ENCODE measurements at places on chromosomes 7 and 10. TPM values are rescaled to one million over a fixed set of nuclear protein-coding genes. Genes with fewer than 3 reads are reported as not detected.

GRCh38 chr7:45978731-45979211 lies 57.7 kb upstream of the IGFBP3 start:
- no peaks in the 10 kb centered on the region for H3K27me3 ChIP-seq
- DNase-seq = no peak
- peak overlapping the region; percentile 97 for H3K27ac ChIP-seq

DNA sequence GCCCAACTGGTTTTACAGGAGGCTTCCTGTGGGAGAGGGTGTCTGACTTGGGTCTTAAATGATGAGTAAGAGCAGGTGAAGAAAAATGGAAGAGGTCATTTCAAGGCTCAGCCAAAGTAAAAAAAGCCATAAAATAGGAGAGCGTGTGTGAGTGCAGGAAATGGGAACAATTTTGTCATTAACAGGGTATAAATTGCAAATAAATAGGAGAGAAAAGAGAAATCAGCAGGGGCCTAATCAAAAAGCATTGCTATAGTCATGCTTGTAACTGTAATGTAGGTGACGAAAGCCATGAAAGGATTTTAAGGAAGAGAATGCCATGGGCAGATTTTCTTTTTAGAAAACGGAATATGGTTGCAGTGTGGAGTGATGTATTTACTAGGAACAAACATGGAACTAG lies 15.7 kb upstream of the SEMA3A start:
- no peak for DNase-seq
- H3K36me3 ChIP-seq = no peaks in the 10 kb centered on the region
- H3K27ac ChIP-seq = no peak overlapping the region
- H3K4me3 ChIP-seq = no peak overlapping the region
- H3K4me1 ChIP-seq = peaks cover 4% of the 10 kb centered on the region
- H3K27me3 ChIP-seq = no peaks in the 10 kb centered on the region

- no peak overlapping the region for H3K4me3 ChIP-seq
- no peak for DNase-seq
- H3K27ac ChIP-seq = no peak overlapping the region
- H3K4me1 ChIP-seq = no peaks in the 10 kb centered on the region
- no peaks in the 10 kb centered on the region for H3K27me3 ChIP-seq
These were observed 249.6 kb downstream of the ELFN1 start for GRCh38 chr7:1919539-1920265.

The GIMAP5 gene
- not detected for total RNA-seq

GRCh38 chr7:155884225-155885166 lies 72.2 kb upstream of the SHH start:
- no peak overlapping the region for H3K27ac ChIP-seq
- H3K4me1 ChIP-seq = peaks cover 5% of the 10 kb centered on the region
- H3K27me3 ChIP-seq = peaks cover 4% of the 10 kb centered on the region
- DNase-seq = peak; percentile 55
- H3K4me3 ChIP-seq = no peak overlapping the region
- H3K36me3 ChIP-seq = no peaks in the 10 kb centered on the region

DNA sequence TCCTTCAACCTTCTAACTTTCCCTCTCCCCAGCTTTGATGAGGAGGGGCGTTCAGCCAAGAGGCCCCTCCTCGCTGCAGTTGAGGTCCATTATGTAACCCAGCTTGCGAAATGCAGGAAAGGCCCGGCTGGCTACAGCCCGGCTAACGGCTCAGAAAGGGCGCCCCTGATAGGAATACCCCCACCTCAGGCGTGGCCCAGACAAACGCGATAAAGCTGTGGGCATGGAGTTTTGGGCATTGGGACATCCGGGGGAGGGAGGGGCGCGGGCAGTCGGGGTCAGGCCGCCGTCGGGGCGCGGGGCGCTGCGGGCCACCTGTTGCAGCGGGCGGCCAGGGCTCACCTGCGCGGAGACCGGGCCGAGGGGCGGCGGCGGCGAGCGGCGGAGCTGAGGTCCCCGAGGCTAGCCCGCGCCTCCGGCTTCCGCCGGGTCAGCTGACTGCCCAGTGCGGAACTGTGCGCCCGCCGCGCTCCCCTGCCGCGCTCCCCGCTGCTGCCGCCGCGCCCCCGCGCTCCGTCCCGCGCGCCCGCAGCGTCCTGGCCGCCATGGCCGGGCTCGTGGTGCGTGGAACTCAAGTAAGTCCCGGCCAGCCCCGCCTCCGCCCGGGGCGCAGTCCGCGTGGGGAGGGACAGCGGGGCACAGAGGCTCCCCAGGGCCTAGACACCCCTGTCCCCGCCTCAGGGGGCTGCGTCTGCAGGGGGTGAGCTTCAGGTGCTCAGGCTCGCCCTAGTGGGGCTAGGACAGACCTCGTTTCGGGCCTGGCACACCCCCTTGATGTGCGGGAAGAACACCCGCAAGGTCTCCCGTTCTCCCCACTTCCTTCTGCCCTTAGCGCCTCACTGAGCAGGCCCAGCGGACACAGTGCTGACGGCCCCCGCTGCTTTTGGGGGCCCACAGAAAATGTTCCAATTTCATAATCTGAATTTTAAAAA lies at the start of gene LRMDA:
Gene LRMDA, plus strand, starts transcription at position 445 of the 932 bp plus-strand sequence.
- H3K36me3 ChIP-seq = no peaks in the 10 kb centered on the region
- H3K4me1 ChIP-seq = peaks cover 32% of the 10 kb centered on the region
- peak within 1 kb of the TSS; percentile 86 for H3K4me3 ChIP-seq
- no peak for DNase-seq
- peak within 1 kb of the TSS; percentile 65 for H3K27ac ChIP-seq
- peaks cover 57% of the 10 kb centered on the region for H3K27me3 ChIP-seq

- no peaks in the 10 kb centered on the region for H3K27me3 ChIP-seq
- no peak overlapping the region for H3K27ac ChIP-seq
- no peak overlapping the region for H3K4me3 ChIP-seq
- no peak for DNase-seq
- no peaks in the 10 kb centered on the region for H3K4me1 ChIP-seq
- peaks cover 14% of the 10 kb centered on the region for H3K36me3 ChIP-seq
These were observed 66.5 kb downstream of the ANLN start for GRCh38 chr7:36456138-36456537.

GRCh38 chr7:90244909-90245851 lies at the start of gene CFAP69:
Gene CFAP69 (plus strand): TSS chr7:90245174. CDS start chr7:90245425, 251 bp downstream.
- DNase-seq = peak; percentile 91
- no peaks in the 10 kb centered on the region for H3K36me3 ChIP-seq
- peak within 1 kb of the TSS; percentile 97 for H3K4me3 ChIP-seq

DNA sequence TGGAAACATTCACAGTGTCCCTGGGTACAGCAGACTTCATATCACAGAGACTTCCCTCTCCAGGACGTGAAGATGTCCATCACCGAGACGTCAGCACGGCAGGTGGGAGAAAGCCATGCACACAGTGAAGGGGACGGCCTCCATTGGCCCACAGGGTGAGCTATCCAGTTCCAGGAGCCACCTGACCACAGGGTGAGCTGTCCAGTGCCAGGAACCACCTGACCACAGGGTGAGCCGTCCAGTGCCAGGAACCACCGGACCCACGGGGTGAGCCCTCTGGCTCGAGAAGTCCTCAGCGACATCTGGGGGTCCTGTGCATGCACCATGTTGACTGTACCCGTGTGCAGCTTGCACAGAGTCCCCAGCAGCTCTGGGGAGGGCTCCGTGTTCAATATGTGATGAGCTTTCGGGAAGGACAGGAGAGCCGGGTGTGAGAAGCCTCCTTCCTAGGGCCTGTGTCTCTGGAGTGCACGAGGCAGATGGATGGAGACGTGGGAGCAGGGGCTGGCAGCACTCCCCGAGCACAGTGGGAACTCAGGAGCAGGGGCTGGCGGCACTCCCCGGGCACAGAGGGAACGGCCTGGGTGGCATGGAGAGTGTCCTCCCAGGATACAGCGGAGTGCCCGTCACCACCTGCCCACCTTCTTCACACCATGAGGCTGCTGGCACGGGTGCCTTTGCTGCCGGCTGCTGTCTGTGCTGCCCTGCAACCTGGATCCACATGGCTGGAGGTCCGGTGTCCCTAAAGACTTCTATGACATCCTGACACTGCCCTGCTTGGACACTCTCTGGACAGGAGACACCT lies 616.2 kb downstream of the DNAJB6 start:
- no peak overlapping the region for H3K27ac ChIP-seq
- H3K4me1 ChIP-seq = no peaks in the 10 kb centered on the region
- DNase-seq = peak; percentile 62
- no peak overlapping the region for H3K4me3 ChIP-seq
- peaks cover 13% of the 10 kb centered on the region for H3K27me3 ChIP-seq

GRCh38 chr7:148962440-148962822 lies 65.9 kb downstream of the PDIA4 start:
- no peaks in the 10 kb centered on the region for H3K36me3 ChIP-seq
- H3K27ac ChIP-seq = peak overlapping the region; percentile 86
- peaks cover 3% of the 10 kb centered on the region for H3K27me3 ChIP-seq
- H3K4me3 ChIP-seq = peak overlapping the region; percentile 96
- peaks cover 19% of the 10 kb centered on the region for H3K4me1 ChIP-seq

DNA sequence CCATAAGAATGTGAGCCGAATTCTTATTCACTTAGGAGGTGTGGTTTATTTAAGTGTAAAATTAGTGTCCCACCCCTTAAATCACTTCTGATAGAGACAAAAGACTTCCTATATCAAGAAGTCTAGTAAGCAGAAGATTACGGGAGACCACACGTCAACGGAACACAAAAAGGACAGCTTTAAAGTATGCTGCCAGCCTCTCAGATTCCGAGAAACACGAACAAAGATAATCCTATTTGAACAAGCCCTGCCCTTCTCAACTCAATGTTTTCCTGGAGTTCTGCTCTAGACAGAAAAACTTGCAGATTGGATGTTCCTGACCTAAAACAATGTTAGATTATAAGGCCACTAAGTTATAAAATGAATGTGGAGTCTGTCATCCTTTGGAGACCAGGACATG lies 4.9 kb upstream of the MCU start:
- no peaks in the 10 kb centered on the region for H3K27me3 ChIP-seq
- H3K4me3 ChIP-seq = no peak overlapping the region
- no peak for DNase-seq
- no peaks in the 10 kb centered on the region for H3K36me3 ChIP-seq

GRCh38 chr10:122040786-122041185 lies 51.8 kb downstream of the TACC2 start:
- H3K36me3 ChIP-seq = no peaks in the 10 kb centered on the region
- no peak for DNase-seq
- no peak overlapping the region for H3K27ac ChIP-seq
- no peaks in the 10 kb centered on the region for H3K27me3 ChIP-seq
- H3K4me1 ChIP-seq = peaks cover 21% of the 10 kb centered on the region

DNA sequence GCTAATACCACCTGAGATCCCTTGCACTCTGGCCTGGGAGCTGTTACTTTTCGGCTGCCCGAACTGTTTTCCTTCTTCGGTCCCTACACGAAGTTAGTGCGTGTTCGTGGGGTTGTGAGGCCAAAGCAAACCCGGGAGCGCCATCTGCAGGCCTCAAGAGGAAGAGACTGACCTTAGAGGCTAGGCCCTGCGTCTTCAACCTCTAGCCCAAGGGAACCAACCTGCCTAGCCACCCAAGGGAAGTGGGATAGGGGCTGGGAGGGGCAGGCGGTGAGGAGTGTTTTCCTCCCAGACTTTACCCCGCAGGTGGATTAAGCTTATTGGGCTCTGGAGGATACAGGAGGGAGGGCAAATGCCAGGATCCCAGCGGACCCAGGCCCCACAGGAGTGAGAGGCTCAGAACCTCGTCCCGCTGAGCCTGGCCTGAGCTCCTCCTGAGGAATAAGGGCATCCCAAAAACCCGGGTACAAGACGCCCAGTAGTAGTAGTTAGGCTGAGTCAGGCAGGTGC lies 1.7 kb upstream of the PAX2 start:
- peaks cover 94% of the 10 kb centered on the region for H3K27me3 ChIP-seq
- H3K4me3 ChIP-seq = peak overlapping the region; percentile 81
- peaks cover 30% of the 10 kb centered on the region for H3K4me1 ChIP-seq
- peak overlapping the region; percentile 29 for H3K27ac ChIP-seq

DNA sequence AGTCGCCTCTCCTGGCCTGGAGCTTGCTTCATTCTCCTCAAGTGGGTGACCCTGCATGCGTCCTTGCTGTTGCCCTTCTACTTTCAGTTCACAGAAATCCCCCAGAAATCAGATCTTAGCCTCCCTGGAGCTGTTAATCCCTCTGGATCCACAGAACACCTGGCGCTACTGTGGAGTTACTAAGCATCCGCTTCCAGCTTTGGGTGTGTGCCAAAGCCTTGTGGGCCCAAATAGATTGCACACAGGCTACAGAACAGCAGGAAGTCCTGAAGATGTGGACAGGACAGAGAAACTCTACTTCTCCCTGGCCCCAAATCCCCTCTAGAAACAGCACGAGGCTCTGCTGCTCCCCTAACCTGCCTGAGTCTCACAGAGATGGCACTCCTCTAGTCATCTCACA lies 36.6 kb upstream of the PDLIM1 start:
- H3K4me3 ChIP-seq = no peak overlapping the region
- no peak overlapping the region for H3K27ac ChIP-seq
- peaks cover 13% of the 10 kb centered on the region for H3K36me3 ChIP-seq
- no peaks in the 10 kb centered on the region for H3K27me3 ChIP-seq

DNA sequence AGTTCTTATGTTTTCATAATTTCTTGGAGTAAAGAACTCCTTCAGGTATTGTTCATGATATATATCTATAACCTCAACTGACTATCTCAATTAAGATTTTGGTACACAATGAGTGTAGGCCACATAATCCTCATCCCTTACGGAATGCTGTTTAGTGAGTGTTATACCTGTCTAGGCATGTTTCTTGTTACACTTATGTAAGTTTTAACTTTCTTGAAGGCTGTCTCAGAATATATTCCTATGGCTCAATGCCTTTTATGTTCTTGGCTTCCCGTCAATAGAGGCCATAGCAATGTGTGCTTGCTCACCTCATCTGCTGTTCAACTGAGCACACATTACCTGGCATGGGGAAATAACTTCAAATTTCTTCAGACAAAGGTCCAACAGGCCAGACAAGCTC lies 185.1 kb downstream of the CTTNBP2 start:
- H3K4me3 ChIP-seq = no peak overlapping the region
- no peaks in the 10 kb centered on the region for H3K36me3 ChIP-seq
- H3K27me3 ChIP-seq = no peaks in the 10 kb centered on the region
- H3K4me1 ChIP-seq = peaks cover 16% of the 10 kb centered on the region
- no peak overlapping the region for H3K27ac ChIP-seq

The ANXA8L1 gene
- 0.97 TPM for total RNA-seq

All from type B pancreatic cell (in vitro differentiated cells).